CD4-positive, alpha-beta T cell treated with Interleukin-1 beta for 1 hour (primary cell): ENCODE measurements at places on chromosomes 11 and 22.

- DNase-seq: no peak
These were observed 164.0 kb downstream of the MN1 start for GRCh38 chr22:27637604-27638003.

DNA sequence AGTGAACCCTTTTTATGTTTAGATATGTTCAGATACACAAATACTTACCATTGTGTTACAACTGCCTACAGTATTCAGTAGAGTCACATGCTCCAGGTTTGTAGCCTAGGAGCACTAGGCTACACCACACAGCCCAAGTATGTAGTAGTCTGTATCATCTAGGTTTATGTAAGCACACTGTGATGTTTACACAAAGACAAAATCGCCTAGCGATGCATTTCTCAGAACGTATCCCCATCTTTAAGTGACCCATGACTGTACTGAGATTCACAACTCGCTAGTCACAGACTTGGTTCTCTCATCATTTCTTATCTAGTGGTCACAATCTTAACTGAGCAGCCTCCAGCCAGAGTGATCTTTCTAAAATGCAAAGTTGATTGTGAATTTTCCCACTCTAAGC is 119.2 kb downstream of the RASSF10 start:
- DNase-seq: no peak

DNA sequence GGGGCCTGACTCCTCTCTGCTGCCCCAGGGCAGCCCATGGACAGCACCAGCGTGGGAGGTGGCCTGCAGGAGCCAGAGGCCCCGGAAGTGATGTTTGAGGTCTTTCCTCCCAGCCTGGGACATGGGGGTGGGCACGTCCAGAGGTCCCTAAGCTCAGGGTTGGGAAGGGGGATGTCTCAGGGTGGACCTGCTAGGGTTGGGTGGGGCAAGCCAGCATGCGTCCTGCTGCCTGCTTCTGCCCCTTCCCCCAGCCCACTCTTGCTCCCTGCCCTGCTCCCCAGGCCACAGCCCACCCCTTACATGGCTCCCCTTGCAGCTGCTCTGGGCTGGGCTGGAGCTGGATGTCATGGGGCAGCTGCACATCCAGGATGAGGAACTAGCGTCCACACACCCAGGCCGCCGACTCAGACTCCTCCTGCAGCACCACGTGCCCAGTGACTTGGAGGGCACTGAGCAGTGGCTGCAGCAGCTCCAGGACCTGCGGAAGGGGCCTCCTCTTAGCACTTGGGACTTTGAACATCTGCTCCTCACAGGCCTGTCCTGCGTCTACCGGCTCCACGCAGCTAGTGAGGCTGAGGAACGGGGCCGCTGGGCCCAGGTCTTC is 1.3 kb downstream of the FAM180B start:
- DNase-seq: peak; percentile 53

DNA sequence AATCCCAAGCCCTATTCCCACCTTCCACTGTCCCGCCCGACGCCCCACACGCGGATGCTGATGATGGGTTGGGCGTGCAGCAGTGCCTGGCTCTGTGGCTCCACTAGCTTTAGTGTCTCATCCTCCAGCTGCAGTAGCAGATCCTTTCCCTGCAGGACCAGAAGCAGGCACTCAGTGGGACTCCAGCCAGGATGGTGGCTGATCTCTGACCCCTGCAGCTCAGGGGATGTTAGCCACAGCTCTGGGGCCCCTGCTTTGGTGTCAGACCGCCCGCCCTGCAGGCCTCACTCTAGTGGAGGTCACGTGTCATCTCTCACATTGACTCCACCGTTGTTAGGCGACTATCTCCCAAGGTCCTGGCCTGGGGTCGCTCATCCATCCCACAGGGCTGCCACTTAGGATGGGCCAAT is 11.8 kb downstream of the SMPD1 start:
- no peak for DNase-seq

- DNase-seq: no peak
These were observed 304.4 kb downstream of the AASDHPPT start for GRCh38 chr11:106381895-106382294.

DNA sequence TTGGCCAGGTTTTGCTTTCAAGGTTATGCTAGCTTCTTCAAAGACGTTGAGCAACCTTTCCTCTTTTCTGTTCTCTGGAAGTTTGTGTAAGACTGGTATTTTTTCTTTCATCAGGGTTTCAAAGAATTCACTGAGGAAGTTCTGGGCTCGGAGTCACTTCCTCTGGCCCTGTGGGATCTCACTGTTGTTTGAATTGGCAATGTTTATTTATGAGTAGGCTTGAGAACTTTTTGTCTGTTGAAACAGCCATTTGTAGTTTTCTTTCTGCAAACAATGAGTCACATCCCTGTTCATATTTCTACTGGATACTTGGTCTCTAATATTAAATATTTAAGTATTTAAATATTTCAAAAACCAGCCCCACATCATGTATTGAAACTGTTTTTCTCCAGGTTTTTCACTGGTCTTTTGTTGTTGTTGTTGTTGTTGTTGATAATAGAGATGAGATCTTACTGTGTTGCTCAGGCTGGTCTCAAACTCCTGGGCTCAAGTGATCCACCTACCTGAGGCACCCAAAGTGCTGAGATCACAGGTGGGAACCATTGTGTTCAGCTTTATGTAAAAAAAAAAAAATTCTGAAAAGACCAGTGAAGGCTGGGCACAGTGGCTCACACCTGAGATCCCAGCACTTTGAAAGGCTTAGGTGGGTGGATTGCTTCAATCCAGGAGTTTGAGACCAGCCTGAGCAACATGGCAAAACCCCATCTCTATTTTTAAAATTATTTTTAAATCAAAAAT is 26.9 kb downstream of the SUSD2 start:
- peak; percentile 11 for DNase-seq

DNA sequence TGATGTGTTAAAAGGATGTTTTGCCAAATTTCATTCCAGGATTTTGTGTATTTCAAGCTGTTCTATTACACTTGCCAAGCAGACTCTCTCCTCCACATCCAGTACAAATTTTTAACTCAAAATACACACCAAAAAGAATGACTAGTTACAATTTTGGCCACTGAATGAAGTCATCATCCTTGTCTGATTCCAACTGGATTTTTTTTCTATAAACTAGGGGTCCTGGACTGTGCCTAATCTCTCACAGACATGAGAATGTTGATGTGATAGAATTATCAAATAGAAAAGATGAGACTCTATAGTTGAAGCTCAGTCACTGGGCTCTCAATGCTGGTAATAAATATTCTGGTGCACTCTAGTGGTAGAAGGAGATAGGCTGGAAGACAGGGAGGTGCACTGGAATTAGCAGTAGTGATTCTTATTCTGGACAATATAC is 85.8 kb downstream of the FANCF start:
- no peak for DNase-seq

DNA sequence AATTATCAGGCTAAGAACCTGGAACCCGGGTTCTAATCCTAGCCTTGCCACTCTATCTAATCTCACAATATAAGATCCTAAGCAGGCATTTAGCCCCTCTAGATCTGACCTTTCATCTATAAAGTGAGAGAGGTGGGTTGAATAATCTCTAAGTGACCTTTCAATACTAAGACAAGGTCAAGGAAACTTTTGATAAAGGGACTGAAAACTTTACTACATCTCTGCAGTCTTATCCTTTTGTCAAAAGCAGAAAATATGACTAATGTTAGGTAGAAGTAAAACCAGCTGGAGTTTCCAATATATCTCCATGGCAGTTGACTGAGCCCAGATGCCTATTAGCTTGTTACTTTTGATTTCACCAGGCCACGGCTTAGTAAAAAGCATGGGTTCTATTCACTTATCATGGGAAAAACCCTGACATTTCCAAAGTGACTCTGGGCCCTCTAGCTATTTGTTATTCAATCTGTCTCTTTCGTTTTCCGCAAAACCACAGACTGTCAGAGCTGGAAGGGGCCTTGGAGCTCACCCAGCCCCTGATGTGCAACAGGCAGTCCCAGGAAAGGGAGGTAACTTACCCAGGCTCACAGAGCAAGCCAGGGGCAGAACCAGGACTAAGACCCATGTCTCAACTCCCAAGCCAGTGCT is 75.8 kb downstream of the RAB30 start:
- DNase-seq: no peak

DNA sequence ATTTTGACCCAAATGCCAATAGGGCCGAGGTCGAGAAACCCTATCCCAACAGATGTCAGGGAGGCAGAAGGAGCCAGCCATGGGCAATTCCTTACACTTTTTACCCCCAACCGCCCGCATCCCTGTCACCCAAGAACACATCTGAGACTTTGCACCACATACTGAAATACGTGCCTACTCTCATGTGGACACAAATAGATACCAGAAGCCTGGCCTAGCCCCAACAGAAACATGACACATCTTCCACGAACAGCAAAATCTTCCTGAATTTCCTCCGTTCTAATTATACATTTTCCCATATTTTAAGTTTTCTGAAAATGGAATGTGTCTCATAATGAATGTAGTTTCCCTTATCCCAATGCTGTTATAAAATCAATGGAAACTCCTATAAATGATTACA is 64.7 kb downstream of the SLC1A2 start:
- DNase-seq: no peak

GRCh38 chr11:82546661-82547557 is 186.8 kb downstream of the FAM181B start:
- no peak for DNase-seq

- no peak for DNase-seq
These were observed 15.0 kb upstream of the EXPH5 start for GRCh38 chr11:108608548-108608947.

DNA sequence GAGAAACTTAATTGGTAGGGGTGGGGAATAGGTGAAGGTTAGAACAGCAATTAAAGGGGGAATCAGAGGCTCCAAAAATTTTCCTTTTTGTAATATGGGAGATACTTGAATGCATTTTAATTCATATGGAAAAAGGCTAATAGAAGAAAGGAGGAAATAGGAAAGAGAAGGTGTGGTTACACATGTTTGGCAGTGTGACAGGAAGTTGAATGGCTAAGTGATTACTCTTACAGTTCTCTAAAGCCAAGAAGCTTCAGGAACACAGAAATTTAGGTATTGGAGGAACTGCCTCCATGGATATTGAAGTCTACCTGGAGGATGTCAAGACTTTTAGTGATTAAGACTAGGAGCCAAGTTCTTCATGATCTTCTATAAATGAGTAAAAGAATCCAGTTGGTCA is 6.3 kb downstream of the NXPE2 start:
- no peak for DNase-seq

- DNase-seq: no peak
These were observed 4.4 kb downstream of the TRMU start for GRCh38 chr22:46339956-46340355.

DNA sequence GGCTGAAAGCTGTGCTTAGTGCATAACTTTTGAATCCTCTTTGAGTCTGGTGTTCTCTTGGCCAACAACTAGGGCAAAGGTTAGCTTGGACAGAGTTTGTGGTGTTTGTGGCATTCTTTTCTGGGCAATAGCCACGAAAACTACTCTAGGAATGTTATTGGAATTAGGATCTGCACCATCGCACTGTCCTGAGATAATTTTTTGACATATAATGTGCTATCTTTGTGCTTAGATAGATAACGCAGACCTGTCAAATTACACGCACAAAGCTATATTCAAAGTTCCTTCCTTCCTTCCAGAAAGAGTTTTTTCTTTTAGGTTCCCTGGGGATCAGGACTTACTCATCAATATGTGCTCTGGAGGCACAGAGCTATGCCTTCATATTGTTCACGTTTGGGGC is 166.8 kb upstream of the MTMR2 start:
- DNase-seq: no peak

GRCh38 chr11:69210310-69211035 is 54.7 kb downstream of the SMIM38 start:
- no peak for DNase-seq

DNA sequence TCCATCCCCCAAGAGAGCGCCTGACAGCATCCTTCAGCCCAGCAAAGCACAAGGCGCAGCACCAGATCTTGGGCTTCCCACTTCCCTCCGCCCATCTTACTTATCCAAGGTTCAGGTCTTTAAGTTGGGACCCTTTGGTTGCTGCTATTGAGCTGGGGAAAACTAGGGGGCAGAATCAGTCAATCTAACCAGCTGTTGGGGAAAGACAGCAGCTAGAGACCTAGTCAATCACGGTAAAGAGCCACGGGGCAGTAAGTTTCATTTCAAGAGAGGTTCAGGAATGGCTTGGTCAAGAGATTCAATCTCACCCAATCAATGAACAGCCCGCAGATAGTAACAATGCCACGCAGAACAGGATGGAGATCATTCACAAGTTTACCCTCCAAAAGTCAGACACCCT is 1.7 kb downstream of the ABTB2 start:
- no peak for DNase-seq

GRCh38 chr11:69644071-69644961 is 3.4 kb downstream of the CCND1 start:
- DNase-seq: no peak

- DNase-seq: no peak
These were observed 704.0 kb downstream of the KCNA4 start for GRCh38 chr11:29312812-29313211.

DNA sequence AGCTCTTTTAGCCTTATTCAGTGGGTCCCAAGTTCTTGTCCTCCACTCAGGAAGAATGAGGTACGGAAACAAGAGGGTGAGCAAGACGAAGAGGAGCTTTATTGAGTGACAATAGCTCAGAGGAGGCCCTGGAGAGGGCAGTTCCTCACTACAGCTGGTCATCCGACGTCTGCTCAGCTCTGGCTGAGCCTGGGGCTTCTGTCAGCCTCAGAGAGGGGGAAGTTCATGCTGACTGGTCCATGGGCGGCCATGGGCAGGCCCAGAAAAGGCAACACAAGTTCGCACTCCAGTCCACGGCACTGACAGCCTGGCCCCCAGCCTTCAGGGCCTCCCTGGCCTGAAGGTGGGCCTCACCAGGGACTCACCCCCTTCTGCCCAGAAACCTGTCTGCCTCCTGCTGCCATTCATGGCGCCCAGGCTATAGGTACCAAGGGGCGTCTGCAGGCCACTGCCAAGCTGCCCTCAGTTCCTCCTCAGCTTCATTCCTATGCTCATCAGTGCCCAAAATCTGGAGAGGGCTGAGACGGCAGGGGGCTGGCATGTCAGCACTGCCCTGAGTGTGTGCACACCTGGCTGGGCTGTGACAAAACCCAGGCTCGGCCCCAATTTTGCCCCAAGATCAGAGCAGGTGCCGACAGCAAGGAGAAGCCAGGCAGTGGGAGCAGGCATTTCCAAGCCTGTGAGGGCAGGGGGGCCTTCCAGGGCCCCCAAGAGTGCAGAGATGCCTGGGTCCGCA is 21.7 kb upstream of the KIAA0930 start:
- no peak for DNase-seq

- no peak for DNase-seq
These were observed 32.4 kb downstream of the GALNT18 start for GRCh38 chr11:11589437-11589836.

DNA sequence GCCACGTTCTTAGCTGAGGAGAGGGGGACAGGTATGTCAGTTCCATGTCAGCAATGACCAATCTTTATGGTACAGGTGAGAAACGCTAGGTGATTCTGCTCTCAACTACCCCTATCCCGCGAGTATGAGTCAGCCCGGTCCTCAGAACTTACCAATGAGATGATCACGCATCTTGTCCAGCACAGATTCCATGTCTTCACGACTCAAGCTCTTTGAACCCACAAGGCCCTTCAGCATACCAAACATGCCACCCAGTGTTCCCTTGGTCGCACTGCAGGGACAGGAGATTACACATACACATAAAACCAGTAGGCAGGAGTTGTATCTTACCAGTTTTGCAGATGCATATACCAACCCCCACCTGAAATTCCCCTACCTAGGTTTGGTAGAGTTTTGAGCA is 2.9 kb downstream of the SRPRA start:
- no peak for DNase-seq
